ENCODE measurements at places on chromosomes 2 and 18.

GRCh38 chr2:172311921-172312345 lies 115.5 kb upstream of the ITGA6 start:
- DNase-seq: no peak

DNA sequence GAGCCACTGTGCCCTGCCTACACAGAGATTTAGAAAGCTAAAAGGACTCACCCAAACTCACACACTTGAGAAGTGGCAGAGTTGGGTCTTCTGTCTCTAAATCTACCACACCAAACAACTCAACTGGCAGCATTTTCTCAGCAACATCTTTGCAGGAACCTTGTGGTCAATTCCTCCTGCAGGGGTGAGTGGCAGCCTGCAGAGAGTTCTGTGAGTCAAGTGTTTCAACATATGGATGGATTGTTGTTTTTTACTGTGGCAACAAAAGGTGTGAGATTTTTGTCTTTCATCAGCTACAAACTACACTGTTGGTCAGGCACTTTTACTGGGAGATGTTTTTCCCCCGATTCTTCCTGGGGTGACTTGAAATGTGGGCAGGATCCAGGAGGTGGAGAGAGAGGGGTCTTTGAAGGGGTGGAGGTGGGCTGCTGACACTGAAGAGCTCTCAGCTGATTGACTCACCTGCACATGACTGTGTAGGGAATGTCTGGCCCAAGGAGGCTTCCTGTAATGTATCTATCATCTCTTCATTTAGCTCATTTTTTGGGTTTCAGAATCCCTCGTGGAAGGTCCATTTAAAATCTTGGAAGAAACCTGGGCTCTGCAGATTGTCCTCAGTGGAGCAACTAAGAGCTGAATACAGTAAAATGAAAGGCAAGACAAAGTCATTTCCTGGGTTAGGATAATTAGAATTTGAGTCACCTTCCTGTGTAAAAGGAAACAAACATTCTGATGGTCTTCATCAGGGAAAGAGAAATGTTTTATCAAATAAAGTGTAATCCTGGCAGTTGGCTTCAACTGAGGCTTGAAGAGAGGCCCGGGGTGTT lies 98.6 kb downstream of the MSH2 start:
- DNase-seq: no peak

DNA sequence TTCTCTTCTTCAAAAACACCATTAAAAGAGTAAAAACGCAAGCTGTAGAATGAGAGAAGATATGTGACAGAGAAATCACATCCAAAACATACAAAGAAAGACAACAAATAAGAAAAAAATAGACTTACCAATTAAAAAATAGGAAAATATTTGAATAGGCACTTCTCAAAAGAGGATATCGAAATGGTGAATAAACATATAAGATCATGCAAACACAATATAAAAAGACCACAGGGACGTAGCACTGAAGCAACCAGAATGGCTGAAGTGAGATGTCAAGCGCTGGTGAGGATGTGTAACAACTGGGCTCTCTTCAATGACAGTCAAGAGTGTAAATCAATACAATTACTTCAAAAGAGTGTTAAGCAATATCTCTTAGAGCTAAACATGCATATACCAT lies 202.3 kb downstream of the ZBTB7C start:
- no peak for DNase-seq

DNA sequence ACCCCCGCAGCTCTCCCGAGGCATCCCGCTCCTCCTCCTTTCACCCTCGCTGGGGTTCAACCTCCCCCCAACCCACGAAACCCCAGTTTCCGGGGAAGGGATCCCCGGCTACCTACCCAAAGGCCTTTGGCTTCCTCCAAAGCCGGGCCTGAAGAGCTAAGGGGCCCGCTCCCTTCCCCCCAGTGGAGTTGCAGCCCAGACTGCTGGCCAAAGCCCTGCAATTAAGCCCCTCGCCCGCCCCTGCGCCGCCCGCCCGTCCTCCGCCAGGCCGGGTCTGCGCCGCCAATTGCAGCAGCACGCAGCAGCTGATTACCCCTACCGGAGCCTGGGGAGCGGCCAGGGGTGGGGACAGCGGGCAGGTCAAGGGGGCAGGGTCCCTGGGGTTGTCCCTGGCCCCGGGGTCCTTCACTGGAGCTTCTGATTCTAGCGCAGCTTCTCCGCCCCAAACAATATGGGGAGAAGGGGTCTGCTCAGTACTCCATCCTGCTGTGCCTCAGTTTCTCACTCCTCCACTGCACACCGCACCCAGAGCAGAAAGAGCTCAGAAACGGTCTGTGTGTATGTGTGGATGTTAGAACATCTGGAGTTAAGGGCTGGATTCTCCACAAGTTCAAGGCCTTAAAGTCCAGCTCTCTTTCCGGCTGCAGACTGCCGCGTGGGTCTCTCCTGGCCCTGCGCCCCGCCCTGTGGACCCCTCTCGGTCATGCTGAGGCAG lies 16.9 kb downstream of the WNT10A start:
- no peak for DNase-seq

- no peak for DNase-seq
Measured at GRCh38 chr2:240377366-240377765, 58.1 kb upstream of the GPC1 start.

DNA sequence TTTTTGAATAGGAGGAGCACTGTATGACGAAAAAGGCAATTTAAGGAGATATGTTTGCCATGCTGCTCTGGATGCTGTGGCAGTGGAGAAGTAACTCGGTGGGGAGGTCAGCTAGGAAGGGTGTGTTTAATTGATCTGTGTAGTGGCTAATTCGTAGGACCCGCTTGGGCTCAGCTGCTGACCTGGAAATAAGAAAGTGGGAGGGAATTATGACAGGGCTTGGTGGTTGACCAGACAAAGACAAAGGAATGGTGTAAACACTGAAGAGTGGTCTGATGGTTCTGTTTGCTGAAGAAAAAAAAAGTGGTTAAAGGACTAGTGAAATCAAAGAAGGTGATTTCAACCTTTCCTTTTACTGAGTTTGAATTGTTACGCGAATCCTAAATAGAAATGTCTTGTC lies 146.0 kb downstream of the MAP4K4 start:
- DNase-seq: peak; percentile 76

DNA sequence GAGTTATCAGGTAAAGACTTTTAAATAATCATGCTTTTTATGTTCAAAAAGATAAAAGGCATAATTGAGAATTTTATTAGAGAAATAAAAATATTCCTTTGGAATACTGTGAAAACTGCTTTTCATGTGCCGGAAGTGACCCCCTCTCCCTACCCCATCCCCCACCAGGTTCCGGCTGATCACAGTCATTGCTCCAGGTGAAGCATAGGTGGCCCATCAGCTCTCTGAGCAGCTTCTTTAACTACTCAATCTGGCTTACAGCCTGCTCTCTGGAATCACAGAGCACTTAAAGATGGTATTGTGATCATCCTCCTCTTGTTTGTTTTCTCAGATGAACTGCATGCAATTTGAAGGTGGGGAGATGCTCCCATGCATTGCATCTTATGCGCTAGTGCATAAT lies 257.7 kb downstream of the EN1 start:
- no peak for DNase-seq

DNA sequence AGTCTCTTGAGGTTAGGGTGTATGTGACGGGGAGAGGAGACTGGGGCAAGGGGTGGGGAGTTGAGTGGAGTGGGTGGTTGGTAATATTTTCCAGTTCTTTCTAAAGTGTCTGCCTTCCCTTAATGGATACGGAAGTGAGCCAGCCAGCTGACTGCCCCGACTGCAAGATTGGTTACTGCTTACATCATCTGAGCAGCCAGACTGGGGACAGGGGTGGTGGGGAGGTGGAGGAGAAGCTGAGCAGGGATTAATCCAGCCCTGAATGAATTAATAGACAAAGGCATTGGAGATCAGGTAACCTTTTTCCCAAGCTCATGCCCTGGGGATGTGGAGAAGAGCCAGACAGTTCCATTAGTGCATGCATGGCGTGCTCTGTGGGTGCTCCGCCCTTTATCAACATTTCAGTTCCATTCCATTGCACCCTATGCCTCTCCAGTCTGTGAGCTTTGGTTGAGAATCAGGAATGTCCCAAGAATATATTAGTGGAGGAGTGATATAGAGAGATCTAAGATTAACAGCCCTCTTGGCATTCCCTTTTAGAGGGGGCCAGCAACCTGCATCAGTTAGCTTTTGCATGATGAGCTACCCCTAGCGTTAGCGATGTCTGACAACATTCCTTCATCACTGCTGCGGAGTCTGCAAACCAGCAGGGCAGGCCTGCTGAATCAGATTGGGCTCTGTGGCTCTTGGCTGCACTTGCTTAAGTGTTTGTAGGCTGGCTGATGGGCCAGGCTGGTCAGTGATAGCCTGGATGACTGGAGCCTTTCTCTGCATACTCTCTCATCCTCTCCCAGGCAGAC lies 67.4 kb downstream of the TNP1 start:
- DNase-seq: peak; percentile 35

DNA sequence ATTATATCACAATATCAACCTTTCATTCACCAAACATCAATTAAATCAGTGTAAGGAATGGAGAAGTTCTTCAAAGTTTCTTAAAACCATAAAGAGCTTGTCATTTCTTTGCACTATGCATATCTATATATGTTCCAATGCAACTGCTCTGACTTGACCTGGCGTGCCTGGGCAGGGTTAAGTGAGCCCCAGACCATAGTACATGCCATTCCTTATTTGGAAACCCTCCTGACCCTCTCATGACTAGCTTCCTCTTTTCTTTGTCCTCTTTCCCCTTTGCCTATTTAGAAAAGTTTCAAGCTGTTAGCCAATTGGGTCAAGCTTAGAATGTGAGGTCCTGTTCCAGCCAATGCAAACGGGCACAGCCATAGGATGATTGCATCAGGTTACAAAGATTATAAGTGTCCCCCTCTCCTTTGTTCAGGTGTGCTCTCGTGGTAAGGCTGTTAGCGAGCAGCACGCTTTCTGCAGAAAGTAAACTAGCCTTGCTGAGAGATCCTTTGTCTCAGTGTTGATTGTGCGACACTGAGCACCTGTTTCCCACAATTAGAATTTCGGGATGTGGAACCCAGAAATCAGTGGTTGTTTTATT lies 78.2 kb upstream of the UXS1 start:
- no peak for DNase-seq

GRCh38 chr18:52152036-52152435 lies 188.0 kb upstream of the DCC start:
- DNase-seq: no peak

DNA sequence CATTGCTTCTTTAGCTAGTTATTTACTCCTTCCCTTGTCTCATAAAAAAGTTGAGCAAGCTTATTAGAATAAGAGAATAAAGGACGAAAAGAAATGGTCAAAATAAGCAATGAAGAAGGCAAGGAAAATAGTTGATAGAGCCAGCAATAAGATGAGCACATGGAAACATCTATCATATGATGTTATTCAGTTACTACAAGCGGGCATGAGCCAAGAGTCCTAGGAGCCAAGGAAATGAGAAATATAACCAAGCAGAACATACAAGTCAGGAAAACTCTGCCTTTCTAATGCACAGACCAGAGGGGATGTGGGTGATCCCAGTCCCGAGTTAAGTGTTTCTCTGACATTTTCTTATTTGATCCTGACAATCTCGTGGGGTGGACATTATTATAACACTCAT lies 33.9 kb downstream of the INO80C start:
- DNase-seq: no peak

GRCh38 chr18:76503649-76504386 lies 8.8 kb upstream of the ZNF516 start:
- peak; percentile 77 for DNase-seq

DNA sequence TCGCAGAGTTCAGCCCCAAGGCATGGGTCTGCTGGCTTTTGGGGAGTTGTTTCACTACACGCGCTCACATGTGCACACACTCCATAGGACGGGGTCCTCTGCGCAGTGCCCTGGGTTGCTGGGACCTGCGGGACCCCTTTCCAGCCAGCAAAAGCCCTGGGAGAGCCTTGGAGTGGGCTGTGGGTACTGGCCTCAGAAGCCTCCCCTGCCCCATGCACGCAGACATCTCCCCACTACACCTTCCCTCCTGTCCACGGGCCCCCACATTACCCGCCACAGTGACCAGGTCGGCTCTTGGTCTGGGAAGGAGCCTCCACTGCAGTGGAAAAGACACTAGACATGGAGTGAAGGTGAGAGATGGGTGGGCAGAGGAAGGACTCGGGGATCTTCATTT lies 48.5 kb downstream of the FAM168B start:
- DNase-seq: no peak

DNA sequence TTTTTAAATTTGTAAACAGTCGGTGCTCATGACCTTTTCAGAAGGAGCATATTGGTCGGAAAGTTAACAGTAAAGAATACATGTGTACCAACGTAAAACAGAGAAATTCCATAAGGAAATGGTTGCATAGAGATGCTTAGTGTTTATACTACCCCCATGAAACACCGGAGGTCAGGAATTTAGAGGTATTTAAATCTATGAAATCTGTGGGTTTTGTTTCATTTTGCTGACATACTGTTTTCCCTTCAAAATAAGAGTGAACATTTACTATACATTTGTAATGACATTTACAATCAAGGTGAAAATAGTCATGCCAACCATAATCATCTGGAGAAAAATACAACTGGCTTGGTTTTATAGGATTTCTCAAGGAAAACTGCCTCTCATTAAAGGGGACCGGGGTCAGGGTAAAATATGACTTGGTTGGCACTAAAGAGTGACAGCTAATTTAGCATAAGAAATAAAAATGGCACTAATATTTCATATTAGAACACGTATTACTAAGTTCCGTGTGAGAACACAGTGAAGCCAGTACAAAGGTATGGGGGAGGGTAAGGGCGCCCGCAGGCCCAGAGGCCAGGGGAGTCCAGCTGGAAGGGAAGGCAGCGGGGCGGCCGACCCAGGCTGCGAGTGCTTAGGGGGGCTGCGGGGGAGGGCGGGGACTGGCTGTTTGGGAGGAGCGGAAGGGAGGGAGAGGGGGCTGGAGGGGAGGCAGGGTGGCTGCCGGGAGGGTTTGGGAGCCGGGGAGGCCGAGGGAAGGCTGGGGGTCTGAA lies 1.1 kb upstream of the RNU4ATAC start:
- no peak for DNase-seq

DNA sequence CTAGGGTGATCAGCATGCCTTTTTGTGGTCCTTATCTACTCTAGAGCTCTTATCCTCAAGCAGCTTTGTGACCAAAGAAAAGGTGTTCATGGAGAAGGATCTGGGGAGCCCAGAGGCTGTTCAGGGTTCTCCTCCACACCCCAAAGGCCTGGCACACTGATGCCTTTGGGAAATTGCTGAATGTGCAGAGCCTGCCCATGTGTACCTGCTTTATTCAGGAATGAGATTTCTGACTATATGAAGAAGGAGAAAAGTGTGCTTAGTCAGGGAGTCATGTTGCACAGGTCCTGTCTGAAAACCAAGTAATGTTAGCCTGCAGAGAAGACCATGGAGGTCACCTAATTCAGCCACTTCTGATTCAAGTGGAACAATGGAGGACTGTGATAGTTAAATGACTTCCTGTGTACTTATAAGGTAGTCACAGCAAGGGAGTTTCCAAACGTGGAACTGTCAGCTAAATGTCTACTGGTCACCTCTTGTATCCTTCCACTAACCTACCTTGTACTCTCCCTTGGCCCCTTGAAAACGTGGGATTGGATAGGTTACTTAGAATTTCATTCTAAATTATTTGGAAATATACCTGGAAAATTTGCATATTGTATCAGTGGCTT lies 81.3 kb downstream of the LIMS1 start:
- no peak for DNase-seq

DNA sequence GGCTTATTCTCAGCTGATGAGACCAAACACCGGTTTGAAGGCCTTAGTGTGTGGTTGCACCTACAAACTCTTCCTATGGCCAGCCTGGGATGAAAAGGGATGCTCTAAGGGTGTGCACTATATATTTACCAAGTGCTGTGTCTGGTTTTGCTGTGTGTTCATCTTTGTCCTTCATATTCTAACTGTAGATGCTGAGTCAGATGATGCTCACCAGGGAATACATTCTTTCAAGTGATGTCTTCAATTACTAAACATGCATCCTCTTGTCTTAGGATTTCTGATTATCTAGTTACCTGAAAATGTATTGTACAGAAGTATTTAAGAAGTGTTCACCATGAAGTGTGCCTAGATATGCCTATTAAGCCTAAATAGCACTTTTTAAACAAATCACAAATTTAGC lies 1111.6 kb upstream of the ZEB2 start:
- DNase-seq: no peak

Data from retina (tissue), 1 donor.